ENCODE measurements at places on chromosomes 16 and 17.

- no peak for DNase-seq
These were observed 4.5 kb upstream of the ITGAX start for GRCh38 chr16:31350275-31351005.

DNA sequence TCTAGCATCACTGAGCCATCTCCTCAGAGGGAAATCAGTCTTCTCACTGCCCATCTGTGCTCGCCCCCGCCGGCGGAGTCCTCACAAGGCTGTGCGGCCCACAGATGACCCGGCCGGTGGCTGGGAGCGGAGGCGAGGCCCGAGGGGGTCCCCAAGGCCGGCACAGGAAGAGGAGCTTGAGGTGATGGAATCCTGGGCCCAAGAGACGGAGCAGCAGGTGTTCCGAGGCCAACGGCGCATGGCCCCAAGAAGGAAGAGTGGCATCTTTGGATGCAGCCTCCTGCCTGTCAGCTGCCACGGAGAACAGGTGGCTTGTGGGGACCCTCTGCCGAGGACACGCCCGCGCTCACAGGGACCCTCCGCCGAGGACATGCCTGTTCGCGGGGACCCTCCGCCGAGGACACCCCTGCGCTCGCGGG, 72.7 kb upstream of the GNG13 start:
- DNase-seq: no peak

DNA sequence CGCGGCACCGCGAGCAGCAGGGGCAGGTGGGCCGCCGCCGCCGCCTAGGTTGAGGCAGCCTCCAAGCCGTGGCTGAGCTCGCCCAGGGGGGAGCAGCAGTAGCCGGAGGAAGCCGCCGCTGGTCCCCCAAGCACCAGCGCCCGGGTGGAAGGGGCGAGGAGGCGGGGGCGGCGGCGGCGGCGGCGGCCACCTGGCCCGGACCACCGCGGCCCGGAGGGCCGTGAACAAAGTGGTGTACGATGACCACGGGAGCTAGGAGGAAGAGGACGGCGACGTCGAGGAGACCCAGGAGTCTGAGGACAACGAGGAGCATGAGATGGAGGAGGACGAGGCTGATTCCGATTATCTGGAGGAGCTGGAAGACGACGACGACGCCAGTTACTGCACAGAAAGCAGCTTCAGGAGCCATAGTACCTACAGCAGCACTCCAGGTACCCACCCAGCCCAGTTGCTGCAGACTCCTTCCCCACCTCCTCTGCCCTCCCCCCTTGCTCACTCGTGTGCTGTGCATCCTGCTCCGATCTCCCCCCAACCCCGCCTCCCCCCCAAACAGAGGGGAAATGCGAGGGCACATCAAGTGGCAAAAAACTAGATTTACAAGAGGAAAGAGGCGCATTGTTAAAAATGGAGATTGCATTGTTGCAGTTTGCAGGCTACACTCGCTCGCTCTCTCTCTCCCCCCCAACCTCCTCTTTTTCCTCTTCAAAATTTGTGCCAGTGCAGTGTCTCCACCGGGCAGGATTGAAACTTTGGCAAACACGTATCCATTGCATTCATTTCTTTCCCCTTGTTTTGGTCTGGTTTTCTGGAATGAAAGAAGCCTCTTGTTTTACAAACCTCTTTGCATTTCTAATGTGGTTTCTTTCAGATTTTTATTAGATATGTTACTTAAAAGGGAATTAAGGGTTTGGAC, 41.8 kb upstream of the AMZ2 start:
- DNase-seq: peak; percentile 18

GRCh38 chr17:77058016-77058415, 82.8 kb upstream of the SEC14L1 start:
- DNase-seq: no peak

DNA sequence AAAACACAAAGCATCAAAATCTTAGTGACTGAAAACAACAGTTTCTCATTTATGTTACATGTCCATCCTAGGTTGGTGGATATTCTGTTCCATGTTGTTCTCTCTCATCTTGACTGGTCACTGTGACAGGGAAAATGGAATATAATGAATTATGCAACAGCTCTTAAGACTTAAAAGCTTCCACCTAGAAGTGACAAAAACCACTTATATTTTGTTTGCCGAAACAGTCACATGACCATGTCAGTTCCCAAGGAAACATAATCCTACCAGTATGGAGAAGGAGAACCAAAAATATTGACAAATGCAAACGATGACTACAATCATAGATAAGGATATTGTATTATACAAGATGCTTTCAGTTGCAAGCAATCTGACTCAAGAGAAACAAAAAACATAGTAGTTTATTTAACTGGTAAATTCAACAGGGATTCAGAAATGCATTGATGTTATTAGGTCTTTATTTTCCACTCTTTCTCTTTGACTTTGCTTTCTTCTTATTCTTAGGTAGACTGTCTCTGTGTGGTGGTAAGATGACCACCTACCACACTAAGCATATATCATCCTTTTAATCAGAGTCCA, 103.8 kb downstream of the SSH2 start:
- no peak for DNase-seq

DNA sequence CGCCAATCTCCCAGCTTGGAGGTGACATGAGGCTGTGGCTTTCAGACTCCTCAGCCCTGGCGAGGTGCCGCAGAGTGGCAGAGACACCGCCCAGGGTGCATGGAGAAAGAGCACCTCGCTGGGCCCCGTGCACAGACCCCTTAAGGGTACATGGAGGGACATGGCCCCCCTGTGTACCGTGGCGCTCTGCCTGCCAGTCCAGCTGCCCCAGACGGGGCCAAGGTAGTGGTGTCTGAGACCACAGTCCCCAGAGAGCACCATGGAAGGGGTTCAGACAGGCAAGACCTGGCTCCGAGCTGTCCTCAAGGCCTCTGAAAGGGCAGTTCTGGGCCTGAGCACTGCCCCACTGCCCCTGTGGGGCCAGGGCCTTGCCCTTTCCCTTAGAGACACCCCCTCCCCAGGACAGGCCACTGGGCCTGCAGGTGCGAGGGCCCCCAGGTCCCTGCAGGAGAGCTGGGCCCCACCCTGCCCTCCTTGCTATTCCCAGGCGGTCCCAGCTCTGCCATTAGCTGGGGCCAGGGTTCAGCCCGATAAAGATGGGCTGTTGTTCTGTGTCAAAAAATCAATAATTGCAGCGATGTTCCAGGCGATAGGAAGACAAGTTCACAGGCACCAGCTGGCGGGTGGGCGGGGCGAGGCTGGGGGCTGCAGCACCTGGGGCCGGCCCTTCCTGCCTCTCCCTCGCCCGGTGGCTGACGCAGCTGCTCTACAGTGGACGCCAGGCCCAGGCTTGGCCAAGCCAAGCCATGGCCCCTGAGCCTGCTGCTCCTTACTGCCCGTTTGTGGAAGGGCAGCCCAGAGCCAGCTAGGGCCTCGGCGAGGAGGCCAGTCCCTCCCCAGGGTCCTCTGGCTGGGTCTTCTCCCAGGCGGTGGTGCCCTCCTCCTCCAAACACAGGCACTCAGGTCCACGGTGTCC, 51.7 kb downstream of the ZFPM1 start:
- DNase-seq: no peak

DNA sequence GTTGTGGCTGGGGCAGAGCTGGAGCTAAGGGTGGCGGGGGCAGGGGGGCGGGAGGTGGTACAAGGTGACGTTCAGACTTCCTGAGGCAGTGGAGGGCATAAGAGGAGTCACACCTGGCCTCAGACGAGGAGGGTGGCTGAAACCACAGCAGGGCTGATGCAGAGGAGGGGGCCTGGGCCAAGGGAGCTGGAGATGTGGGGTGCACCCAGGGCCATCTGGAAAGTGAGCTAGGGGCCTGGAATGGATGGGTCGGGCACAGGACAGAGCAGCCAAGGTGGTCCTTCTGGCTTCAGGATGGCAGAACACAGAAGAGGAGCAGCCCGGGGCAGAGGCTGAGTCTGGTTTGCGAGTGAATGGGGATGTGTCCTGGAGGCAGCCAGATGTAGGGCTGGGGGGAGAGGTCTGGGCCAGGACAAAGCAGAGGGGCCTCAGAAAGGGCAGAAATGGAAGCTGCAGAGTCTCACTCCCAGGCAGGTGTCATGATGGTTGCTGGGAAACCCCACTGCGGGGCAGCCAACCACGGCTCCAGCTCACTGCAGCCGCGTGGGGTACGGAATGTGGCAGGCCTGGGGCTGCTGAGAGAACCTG, 57.6 kb downstream of the PRMT7 start:
- DNase-seq: peak; percentile 36

DNA sequence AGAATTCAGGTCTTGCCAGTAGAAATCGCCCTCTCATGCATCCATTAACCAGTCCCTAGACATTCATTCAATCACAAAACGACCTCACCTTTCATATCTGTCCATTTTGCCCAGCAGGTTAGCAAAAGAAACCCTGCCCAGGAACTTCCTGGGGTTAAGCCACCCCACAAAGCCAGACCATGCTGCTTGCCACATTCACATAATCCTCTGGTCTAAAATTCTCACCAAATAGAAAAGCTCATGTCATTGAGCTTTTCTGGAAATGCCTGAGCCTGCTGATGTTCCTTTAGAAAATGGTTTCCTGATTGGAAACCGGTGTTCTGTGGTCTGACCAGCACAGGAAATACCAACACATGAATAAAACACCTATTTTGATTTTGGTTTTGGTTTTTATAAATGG, 21.6 kb upstream of the DYNLRB2 start:
- no peak for DNase-seq

DNA sequence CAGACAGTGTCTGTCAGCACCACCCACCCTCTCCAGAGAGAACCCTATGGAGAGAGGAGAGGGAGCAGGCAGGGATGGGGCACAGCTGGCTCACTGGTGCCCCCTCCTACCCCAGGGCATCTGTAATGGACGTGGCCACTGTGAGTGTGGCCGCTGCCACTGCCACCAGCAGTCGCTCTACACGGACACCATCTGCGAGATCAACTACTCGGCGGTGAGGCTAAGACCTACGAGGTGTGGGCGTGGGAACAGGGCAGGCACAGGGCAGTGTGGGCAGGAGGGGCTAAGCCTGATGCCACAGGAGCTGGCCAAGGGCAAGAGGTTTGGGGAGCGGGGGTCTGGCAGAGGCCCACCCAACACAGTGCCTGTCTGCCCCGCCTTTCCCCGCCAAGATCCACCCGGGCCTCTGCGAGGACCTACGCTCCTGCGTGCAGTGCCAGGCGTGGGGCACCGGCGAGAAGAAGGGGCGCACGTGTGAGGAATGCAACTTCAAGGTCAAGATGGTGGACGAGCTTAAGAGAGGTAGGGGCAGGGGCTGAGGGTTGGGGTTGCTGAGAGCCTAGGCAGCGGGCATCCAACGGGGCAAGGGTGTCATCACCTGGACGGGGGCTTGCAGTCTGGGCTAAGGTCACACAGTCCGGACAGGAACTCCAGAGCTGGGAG, 15.0 kb downstream of the ITGB4 start:
- DNase-seq: no peak

DNA sequence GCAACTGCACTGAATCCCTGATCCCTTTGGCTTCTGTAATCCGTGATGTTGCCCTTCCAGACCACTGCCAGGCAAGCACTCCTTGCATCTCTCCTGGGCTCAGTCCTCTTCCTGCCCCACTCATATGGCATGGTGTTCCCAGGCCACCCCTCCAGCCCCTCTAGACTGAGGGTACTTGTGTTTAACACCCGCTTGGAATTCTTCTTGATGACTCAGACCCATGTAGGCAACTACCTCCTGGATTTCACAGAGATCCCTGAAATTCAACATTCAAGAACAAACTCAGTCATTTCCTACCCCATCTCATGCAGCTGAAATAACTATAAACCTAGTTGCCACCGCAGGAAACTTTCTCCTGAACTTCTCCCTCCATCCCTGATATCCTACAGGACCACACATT, 541.9 kb upstream of the CDH11 start:
- DNase-seq: no peak

GRCh38 chr17:9018726-9019125, 2.6 kb upstream of the NTN1 start:
- no peak for DNase-seq

DNA sequence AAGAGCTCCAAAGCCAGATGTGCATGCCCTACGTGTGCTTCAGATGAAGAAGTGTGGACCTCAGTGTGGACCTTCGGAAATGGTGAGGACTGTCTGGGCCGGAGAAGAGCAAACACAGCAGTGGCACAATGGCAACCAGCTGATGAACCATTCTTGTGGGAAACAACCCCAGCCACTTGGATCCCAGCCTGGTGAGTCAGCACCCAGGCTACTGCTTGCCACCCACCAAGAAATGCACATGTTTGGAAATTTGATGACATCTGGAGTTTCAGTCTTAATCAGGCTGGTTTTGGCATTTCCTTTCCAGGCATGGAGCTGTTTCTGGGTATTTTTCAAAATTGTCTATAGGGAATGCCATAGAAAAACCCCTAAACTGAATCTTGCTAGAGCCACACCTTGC, 42.7 kb downstream of the DYNLRB2 start:
- DNase-seq: no peak

- no peak for DNase-seq
These were observed 436.4 kb downstream of the KCNJ18 start for GRCh38 chr17:22128723-22129122.

GRCh38 chr17:10055262-10055975, 143.0 kb downstream of the GAS7 start:
- DNase-seq: no peak

GRCh38 chr16:52308051-52308450, 238.9 kb downstream of the TOX3 start:
- no peak for DNase-seq

DNA sequence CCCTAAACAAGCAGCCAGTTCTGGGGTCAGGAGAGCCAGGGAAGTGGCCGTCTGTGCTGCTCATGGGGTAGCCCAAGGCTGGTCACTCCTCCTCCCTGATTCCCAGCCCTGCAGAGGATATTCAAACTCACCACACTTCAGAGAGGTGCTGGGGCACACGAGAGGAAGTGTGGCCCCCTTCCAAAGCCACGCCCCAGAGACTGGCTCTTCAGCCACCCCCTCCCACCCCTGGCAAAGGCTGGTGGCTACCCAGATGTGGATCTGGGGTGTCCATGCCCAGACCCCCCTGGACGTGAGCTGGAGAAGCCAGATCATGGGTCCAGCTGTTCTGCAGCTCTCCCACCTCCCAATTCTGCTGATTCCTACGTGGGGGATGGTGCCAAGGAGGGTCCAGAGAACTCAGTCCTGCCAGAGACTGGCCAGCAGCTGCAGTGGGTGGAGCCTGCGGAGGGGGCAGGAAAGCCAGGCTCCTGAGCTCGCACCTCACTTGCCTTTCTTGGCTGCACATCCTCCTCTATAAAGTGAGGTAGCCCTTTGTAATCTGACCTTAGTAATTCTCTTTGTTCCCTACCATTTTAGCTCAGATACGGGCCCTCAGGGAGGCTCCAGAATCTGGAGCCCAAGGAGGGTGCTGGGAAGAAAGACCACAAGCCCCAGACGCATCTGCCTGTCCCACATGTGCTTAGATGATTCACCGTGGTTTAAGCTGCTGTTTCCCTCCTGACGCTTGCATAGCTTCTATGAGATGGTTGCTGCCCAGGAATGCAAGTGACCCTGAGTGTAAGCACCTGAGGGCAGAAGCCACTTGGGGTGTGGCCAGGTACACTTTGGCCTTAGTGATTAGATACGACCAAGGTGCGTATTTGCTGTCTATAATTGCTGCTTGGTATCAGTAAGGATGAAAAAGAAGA, 15.3 kb downstream of the SDK2 start:
- DNase-seq: no peak

- peak; percentile 65 for DNase-seq
These were observed 31.8 kb downstream of the NSMCE1 start for GRCh38 chr16:27236635-27237218.
